HCT116 (cell line): ENCODE measurements at places on chromosomes 12 and 14. TPM values are rescaled to one million over a fixed set of nuclear protein-coding genes. Genes with fewer than 3 reads are reported as not detected.

DNA sequence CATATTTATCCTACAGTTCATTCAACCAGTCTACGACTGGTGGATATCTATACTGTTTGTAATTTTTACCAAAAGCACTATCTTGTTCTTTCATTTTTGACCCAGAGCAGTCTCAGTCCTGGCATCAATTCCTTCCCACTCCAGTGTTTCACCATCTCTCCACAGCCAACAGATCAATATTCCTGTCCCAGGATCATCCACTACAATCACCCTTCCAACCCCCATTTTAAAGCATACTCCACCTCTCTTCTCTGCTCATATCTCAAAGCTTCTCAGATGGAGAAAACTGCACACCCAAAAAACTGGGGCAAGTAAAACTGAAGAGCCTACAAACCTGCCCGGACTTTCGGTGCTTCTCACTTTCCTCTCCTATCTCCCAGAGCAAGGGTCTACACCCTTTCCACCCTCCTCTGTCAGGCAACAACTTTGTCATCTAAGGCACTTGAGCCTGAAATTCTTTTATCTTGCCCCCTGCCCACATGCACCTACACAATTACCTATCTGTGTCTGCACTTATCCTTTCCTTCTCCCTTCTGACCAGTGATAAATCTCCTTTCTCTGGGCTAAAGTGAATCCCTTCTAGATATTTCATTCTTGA, 4.1 kb upstream of the PIP4K2C start:
- DNase-seq, result no peak

- no peak for DNase-seq
Observed at GRCh38 chr12:121958541-121959240, 40.3 kb downstream of the CFAP251 start.

DNA sequence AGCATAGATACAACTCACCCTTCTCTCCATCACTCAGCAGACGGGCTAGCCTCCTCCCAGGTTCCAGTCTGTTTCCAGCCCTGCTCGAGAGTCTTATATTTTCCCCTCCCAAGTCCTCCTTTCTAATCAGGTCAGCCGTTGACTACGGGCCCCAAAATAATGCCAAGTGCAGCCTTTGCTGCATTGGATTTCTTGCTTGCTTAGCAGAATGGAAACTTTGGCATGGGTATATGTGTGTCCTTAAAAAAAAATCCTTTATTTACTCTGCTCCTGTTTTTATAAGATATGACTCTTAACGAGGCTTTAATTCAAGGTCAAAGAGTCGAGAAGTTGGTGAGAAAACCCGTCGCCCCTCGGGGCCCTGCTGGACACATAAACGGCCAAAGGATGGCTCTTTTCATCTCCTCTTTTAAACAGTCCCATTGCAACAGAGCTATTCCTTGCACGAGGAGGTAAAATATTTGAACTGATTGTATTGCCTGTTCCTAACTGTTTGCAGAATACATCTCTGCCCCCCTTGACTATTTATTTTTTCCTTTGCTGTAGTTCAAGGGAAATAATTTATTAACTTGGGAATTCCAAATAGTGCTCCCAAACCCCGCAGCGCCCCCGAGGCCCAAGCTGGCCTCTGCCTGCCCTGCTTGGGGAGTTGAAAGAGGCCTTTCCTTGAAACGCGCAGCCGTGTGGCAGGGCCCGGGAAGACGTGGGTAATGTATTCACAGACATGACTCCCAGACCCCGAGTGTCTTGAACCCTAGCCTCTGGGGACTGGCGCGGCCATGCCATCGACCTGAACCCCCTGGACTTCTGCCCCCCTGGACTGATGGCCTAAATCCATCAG, 156.5 kb upstream of the MYL2 start:
- DNase-seq, result no peak

GRCh38 chr12:93751864-93752610, 74.9 kb downstream of the CRADD start:
- DNase-seq, result no peak

DNA sequence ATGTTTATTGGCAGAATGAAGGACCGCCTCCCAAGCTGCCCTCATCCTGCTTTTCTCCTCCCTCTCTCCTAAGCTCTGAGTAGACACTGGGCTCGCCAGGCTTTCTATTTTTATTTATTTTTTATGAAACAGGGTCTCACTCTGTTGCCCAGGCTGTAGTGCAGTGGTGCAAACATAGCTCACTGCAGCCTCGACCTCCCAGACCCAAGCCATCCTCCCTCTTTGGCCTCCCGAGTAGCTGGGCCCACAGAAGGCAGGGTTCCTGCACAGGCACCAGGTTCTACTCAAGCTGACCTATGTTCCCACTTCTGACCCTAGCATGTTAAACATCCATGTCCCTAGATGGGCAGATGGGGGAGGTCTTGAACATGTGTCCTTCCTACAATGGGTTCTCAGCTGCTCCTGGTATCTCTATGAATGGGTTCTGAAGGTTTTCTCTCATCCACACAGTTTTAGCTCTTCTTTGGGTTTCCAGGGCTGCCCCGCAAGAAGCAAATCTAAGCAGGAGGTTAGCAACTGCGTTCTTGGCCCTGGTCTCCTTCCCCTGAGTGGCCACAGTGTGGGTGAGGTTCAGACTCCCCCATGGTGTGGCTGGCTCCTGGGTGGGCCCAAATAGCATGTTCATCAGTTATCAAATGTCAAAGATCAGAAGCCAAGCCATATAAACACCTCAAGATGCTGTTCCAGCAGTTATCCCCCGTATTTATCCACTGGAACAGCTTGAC, 167.3 kb downstream of the ZFP36L1 start:
- DNase-seq, result no peak

GRCh38 chr14:36028218-36028617, 148.3 kb downstream of the PTCSC3 start:
- DNase-seq, result no peak

The SPX gene
- 0.76 TPM for total RNA-seq

DNA sequence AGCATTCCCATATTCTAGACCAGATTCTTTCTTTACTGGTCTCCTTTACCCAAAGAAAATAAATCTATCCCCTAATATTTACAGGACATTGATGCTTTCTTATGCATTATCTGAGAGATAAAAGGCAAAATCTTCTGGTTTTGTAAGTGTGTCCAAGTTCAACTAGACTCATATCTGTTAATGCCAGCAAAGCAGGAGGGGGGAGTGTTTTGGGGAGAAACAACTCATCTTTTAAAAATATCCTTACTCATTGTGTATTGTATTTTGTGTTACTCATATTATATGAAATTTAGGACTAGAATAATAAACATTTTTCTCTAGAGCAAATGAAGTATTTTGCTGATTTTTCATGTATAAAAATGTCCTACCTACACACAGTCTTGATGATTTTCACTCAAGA, 54.8 kb downstream of the SAMD4A start:
- DNase-seq, result no peak

GRCh38 chr14:22898302-22899090, 15.5 kb downstream of the REM2 start:
- no peak for DNase-seq

DNA sequence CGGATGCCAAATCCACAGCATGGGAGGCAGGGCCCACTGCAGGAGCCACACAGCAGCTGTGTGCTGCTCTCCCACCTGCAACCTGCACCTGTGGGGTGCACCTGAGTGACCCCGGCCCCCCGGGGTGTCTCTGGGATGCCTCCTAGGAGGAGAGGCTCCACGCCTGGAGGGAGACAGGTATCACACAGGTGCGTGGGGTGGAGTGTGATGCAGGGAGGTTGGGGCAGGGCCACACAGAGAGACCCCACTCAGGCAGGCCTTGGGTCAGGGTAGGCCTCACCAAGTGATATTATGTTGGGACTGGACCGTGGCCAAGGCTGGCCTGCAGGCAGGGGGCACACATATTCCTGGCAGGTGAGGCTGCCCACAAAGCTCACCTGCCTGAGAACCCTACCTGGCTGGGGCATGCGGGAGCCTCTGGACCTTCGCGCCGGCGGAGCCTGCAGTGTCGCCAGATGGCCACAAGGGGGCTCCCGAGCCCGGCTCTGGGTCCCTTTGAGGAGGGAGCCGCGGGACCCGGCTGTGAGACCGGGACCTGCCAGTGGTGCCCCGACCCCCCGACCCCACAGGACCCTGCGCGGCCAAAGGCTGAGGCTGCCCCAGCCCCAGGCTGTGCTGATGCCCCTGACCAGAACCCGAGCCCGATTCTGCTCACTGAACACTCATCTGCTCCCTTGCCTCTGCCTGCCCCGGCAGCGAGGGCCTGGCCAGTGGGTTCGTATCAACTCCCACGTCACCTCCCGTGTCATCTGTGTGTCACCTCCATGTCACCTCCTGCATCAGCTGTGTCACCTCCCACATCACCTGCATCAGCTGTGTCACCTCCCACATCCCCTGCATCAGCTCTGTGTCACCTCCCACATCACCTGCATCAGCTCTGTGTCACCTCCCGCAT, 11.4 kb downstream of the TMEM121 start:
- no peak for DNase-seq

DNA sequence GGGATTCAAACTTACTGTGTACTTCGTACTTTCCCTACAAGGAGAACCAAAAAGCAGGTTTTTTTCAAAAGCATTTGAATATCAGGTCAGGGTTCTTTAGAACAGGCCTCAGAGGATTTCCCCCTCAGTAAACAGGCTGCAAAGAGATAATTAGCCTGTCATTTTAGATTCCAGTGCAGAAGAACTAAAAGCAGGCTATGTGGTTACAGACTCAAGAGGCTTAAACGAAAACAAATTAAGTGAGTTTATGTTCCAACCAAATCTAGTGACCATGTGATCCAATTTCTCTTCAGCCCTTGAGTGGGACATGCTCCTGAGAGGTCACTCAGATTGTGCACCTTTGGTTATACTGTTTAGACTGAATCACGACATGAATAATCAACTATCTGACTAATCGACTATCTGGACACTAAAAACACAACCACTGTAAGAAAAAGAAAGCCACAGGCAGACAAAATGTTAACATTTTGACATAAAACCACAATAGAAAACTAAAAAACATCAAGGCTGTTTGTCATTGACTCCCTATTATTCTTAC, 4.5 kb downstream of the TMED8 start:
- DNase-seq, result no peak

GRCh38 chr12:97194546-97194945, 268.1 kb upstream of the RMST start:
- no peak for DNase-seq

DNA sequence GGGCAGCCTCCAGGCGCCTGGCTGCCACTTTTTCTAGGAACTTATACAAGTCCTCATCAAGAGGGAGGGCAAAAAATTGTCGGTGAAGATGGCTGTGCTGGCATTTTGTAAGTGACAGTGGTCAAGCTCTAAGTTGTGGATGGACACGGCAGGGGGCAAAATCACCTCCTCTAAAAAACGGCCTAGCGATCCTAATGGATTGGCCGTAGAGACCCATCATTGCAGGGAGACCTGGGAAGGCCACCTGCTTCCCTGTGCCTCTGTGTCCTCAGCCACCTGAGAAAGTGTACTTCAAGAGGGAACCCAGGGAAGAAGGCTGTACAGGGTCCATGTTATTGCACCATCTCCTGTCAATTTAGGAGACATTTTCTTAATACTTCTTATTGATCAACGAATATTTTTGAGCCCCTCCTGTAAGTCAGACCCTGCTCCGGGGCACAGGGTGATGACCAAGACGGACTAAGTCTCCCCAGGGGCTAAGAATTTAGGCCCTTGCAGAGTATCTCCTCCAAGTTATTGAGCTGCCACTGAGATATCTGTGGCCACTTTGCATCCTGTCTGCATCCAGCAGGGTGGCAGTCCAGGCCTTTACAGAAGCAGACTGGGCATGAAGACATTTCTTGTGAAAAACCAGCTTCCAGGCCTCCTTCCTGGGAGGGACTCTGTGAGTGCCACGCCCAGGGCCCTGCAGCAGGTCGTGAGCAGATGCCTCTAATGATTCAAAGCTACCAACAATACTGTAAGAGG, 40.5 kb downstream of the PSMA6 start:
- no peak for DNase-seq

DNA sequence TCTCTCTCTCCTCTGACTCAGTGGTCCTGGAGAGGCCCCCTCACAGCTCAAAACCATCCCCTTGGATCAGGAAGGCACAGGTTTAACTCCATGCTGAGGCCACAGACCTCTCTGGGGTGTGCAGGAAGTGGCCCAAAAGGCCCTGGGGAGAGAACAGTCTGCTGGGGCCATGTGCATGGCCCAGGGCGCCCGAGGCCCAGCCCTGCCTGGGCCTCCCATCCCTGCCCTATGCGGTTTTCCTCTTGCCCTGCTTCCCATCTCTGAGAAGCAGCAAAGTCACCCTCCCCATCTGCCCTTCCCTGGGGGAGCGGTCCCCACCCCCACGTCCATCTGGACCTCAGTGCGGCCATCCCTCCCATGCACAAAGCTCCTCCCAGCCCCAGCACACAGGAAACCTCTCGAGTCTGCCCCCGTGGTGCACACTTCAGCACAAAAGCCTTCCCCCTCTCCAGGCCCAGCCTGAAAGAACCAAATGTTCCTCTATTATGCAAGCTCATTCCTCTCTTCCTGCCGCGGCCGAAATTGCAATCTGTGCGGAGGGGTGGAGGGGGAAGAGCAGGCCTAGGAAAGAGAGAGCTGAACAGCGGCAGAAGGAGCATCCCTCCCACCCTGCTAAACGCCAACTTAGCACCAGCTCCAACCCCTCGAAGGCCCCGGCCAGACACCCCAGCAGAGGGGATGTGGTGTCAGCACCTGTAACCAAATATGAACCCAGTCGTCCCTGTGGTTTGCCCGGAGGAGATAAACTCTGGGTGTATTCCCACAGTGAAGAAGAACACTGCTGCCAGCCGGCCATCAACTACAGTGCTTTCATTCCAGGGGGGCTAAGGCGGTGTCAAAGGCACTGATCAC, 108.5 kb downstream of the SCARB1 start:
- DNase-seq, result no peak

The BAG5 gene
- total RNA-seq, result 27.0 TPM

DNA sequence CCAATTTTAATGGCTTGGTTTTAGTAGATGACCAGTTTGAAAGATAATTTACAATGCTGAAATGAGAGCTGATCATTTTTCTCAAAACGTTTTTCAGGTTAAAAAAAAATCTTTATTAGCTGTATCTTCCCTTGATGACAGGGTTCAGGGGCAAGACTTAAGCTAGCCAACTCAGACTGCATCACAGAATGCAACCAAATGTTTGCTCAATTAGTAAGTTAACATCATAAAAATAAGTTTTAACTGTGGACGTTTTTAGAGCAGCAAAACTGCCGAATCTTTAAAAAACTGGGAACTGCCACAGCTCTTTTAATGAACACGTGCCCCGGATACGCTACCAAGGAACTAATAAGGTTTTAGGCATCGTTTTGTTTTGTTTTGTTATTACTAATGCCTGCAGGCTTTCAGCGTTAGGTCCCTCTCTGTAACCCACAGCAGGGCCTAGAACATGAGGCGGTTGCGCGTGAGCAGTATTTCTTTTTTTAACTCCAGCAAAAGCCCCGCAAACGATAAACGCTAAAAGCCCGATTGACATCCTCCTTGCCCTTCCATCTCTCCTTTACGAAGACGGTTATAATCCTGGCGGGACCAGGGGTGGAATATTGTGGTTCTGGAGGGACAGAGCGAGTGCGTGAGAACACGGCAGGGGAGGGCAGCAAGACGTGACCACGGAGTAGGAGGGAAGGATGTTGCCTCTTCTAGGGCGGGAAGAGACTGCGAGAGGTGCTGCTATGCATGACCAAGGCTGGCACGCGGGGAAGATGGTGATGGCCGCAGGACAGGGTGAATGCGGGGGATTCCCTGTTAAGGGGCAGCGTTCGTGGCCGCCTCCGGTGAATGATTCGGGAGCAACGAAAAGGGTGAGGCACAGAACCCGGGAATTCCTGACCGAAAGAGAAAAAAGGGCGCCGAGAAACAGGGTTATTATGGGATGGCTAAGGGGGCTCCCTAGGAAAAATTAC, 652 bp downstream of the SUPT16H start:
- no peak for DNase-seq
